Kidney (tissue), 22 donors: ENCODE measurements at places on chromosomes 13 and 19.

DNA sequence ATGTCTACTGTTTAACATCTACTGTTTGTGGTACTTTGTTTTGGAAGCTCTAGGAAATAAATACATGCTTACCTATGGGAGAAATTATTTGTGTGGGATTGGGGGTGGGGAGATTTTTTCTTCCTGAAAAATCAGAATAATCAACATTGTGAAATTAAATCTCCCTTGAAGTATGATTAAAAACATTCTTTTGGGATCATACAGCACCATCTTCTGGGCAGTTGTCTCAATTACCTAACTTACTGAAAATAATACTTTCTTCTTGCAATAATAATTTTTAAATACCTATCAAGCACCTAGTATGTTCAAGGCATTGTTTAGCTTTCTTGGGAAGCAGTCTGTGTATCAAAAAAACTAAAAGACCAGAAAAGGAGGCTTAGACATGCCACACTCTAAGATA, 576.5 kb upstream of the ARGLU1 start:
- no peak for DNase-seq
- no peaks in the 10 kb centered on the region for H3K36me3 ChIP-seq
- H3K4me3 ChIP-seq, result no peak overlapping the region

DNA sequence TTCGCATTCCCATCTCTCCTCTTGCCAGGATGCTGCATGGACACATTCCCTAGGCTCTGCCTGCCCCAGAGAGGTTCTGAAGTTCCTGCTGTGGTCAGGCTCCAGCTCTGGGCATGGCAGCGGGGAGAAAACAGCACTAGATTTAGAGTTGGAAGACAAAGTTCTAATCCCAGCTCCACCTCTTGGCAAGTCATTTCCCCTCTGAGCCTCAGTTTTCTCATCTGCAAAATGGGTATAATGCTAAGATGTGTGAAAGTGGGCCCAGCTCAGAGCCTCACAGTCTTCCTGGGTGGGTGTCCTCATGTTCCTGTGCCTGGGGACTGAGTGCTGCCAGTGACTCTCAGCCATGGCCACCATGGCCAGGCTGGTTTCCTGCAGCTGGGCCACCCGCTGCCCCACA, 9.6 kb downstream of the PEPD start:
- H3K4me3 ChIP-seq, result no peak overlapping the region
- DNase-seq, result no peak
- H3K27ac ChIP-seq, result no peak overlapping the region
- H3K4me1 ChIP-seq, result no peaks in the 10 kb centered on the region
- no peaks in the 10 kb centered on the region for H3K27me3 ChIP-seq

DNA sequence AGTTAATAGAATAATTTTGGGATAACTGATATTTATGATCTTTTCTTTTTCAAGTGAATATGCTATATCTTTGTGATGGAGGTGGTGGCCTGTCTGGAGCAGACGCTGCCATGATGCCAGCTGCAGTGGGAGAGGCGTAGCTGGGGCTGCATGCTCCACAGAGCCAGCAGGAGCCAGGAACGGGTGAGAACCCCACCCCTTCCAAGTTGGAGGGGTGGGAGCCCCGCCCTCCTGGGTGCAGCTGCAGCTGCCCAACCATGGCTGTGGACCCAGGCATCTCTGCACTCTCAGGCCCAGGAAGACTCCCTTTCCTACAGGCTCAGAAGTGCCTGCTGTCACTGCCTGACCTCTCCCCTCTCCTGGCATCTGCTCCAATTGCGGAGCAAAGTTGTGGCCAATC, 373.0 kb downstream of the SLC7A1 start:
- H3K36me3 ChIP-seq, result no peaks in the 10 kb centered on the region
- H3K4me3 ChIP-seq, result no peak overlapping the region

- H3K4me3 ChIP-seq, result no peak overlapping the region
- H3K36me3 ChIP-seq, result no peaks in the 10 kb centered on the region
- no peak for DNase-seq
- H3K4me1 ChIP-seq, result peaks cover 7% of the 10 kb centered on the region
- no peaks in the 10 kb centered on the region for H3K27me3 ChIP-seq
Measured at GRCh38 chr19:5086230-5086629, 117.3 kb downstream of the KDM4B start.

DNA sequence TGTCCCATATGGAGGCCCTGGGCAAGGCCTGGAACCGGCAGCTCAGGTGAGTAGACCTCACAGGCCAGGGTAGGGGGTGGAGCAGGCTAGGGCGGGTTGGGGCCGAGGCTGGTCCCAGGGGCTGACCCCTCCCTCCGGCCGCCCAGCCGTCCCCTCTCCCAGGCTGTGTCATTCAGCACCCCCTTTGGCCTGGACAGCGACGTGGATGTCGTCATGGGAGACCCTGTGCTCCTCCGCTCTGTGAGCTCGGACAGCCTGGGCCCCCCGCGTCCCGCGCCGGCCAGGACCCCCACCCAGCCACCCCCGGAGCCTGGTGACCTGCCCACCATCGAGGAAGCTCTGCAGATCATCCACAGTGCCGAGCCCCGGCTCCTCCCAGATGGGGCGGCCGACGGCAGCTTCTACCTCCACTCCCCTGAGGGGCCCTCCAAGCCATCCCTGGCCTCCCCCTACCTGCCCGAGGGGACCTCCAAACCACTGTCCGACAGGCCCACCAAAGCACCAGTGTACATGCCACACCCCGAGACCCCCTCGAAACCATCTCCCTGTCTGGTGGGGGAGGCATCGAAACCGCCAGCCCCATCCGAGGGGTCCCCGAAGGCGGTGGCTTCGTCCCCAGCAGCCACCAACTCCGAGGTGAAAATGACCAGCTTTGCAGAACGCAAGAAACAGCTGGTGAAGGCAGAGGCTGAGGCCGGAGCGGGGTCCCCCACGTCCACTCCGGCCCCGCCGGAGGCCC, 16.0 kb downstream of the CAMSAP3 start:
- H3K27me3 ChIP-seq, result no peaks in the 10 kb centered on the region
- no peaks in the 10 kb centered on the region for H3K36me3 ChIP-seq
- H3K4me1 ChIP-seq, result no peaks in the 10 kb centered on the region
- no peak overlapping the region for H3K27ac ChIP-seq
- DNase-seq, result no peak

DNA sequence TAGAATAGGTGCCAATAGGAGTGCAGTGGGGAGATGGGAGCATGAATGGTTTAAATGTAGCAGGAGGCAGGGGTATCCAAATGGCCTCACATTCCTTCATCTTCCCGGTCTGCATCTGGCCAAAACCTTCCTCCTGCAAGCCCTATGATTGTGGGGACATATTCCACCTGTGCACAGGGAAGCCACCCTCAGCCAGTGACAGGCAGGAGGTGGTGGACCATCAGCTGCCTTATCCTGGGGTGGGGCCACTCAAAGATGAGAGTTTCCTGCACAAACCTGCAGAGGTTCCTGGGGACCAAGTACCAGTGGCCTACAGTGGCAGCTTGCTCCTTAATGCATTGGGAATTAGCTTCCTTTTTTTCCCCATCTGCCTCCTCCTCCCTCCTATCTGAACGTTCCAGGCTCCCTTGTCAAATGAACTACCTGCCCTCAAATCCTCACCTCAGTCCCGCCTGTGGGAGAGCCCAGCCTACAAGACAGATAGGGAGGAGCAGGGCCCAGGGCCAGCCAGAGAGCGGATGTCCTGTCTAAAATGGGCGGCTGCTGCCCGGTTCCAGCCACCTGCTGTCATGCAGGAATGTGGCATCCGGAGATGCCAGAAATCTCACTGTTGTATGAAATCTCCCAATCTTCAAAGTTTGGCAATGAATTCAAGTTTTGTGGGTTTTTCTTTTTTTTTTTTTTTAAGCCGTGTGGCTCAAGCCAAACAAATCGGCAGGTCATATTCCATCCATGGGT, 85.0 kb downstream of the TSHZ3 start:
- no peaks in the 10 kb centered on the region for H3K4me1 ChIP-seq
- H3K4me3 ChIP-seq, result no peak overlapping the region
- no peaks in the 10 kb centered on the region for H3K36me3 ChIP-seq
- H3K27ac ChIP-seq, result no peak overlapping the region
- H3K27me3 ChIP-seq, result peaks cover 2% of the 10 kb centered on the region

GRCh38 chr19:6577476-6578125, 13.3 kb downstream of the CD70 start:
- no peak for DNase-seq
- H3K4me1 ChIP-seq, result no peaks in the 10 kb centered on the region
- no peak overlapping the region for H3K27ac ChIP-seq
- no peaks in the 10 kb centered on the region for H3K27me3 ChIP-seq
- no peak overlapping the region for H3K4me3 ChIP-seq

DNA sequence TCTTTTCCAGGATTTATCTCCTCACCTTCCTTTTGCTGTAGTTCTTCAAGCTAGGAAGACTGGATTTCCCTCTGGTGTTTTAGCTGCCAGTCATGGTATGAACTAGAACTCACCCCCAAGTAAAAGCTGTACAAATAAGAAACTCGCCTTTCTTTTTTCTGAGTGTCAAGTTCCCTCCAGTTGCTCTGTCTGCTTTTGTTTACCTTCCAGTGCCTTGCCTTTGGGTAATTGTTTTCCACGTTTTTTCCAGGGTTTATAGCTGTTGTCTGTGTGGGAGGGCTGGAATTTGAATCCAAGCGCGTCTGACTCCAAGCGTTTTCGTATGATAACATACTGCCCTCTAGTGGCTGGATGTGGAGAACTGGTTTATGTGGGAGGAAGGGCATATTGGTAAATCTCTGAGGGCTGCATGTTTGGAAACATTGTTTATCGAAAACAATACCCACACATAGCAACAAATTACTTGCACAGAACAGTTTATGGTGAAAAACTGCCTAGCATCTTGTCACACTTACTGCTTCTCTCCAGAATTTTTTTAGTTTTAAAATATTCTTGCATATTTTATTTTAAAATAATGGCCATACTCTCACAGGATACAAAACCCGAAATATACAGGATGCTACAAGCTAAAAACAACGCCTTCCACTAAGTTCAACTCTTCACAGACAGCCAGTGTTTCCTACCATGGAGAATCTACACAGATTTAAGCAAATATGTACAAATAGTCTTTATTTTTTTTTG, 19.2 kb downstream of the RCN3 start:
- no peak overlapping the region for H3K27ac ChIP-seq
- no peaks in the 10 kb centered on the region for H3K4me1 ChIP-seq
- DNase-seq, result peak; percentile 98
- H3K36me3 ChIP-seq, result no peaks in the 10 kb centered on the region
- H3K27me3 ChIP-seq, result no peaks in the 10 kb centered on the region

- H3K36me3 ChIP-seq, result peaks cover 33% of the 10 kb centered on the region
- no peak overlapping the region for H3K27ac ChIP-seq
- H3K4me3 ChIP-seq, result no peak overlapping the region
- H3K4me1 ChIP-seq, result no peaks in the 10 kb centered on the region
- no peak for DNase-seq
Measured at GRCh38 chr19:47495478-47496372, 11.7 kb upstream of the KPTN start.

- no peaks in the 10 kb centered on the region for H3K27me3 ChIP-seq
- no peaks in the 10 kb centered on the region for H3K4me1 ChIP-seq
- peak; percentile 78 for DNase-seq
Measured at GRCh38 chr19:50896591-50897190, 14.5 kb downstream of the KLK4 start.

GRCh38 chr19:4181053-4181508, 1.3 kb downstream of the SIRT6 start:
- DNase-seq, result no peak
- H3K4me3 ChIP-seq, result no peak overlapping the region
- H3K27me3 ChIP-seq, result no peaks in the 10 kb centered on the region
- peaks cover 12% of the 10 kb centered on the region for H3K4me1 ChIP-seq
- H3K36me3 ChIP-seq, result peaks cover 2% of the 10 kb centered on the region

GRCh38 chr19:10699650-10700335, 1.4 kb upstream of the QTRT1 start:
- no peak for DNase-seq
- H3K36me3 ChIP-seq, result no peaks in the 10 kb centered on the region
- no peak overlapping the region for H3K27ac ChIP-seq
- H3K27me3 ChIP-seq, result no peaks in the 10 kb centered on the region

GRCh38 chr13:95503662-95504061, 48.9 kb upstream of the CLDN10 start:
- H3K4me3 ChIP-seq, result no peak overlapping the region
- H3K36me3 ChIP-seq, result no peaks in the 10 kb centered on the region
- H3K27ac ChIP-seq, result no peak overlapping the region
- H3K27me3 ChIP-seq, result no peaks in the 10 kb centered on the region
- no peaks in the 10 kb centered on the region for H3K4me1 ChIP-seq

GRCh38 chr19:16579381-16579780, 7.2 kb upstream of the SLC35E1 start:
- H3K27me3 ChIP-seq, result no peaks in the 10 kb centered on the region
- no peaks in the 10 kb centered on the region for H3K4me1 ChIP-seq
- peaks cover 24% of the 10 kb centered on the region for H3K36me3 ChIP-seq
- no peak for DNase-seq

DNA sequence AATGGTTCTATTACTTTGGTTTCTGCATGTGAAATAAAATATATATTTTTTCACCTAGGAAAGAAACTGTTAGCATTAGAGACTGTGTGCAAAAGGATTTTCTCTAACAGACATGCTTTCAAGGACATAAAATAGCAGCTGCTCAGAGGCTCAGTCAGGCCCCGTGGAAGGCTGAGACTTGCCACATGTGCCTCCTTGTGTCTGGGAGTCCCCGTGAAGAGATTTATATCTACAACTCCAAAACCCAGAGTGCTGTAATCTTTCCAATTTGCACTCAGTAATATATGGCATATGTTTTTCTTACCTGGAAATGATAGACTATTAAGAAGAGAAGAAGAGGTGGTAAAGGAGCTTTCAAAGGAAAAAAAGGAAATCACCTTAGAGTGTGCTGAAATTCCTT, 371.6 kb upstream of the OBI1 start:
- no peaks in the 10 kb centered on the region for H3K4me1 ChIP-seq
- no peak overlapping the region for H3K4me3 ChIP-seq
- no peak for DNase-seq
- no peaks in the 10 kb centered on the region for H3K27me3 ChIP-seq
- H3K27ac ChIP-seq, result no peak overlapping the region

DNA sequence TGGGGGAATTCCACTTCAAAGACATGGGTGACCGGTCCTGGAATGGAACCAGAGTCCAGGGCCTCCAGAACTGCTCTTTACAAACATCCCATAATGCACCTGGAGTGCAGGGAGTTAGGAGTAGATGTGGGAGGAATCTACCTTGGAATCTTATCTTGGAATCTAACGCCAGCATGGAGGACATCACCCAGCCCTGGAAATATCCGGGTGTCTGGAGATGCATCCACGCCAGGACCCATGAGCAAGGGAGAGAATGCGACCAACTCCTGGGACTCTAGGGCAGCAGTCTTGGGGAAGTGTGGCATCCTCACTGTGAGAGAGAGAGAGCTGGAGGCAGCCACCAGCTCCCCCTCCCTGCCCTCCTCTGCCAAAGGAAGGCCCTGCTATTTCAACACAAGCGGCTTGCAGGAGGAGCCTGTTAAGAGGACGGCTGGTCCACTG, 211.8 kb downstream of the UQCRFS1 start:
- H3K27me3 ChIP-seq, result no peaks in the 10 kb centered on the region
- H3K4me1 ChIP-seq, result peaks cover 29% of the 10 kb centered on the region
- peak; percentile 66 for DNase-seq

DNA sequence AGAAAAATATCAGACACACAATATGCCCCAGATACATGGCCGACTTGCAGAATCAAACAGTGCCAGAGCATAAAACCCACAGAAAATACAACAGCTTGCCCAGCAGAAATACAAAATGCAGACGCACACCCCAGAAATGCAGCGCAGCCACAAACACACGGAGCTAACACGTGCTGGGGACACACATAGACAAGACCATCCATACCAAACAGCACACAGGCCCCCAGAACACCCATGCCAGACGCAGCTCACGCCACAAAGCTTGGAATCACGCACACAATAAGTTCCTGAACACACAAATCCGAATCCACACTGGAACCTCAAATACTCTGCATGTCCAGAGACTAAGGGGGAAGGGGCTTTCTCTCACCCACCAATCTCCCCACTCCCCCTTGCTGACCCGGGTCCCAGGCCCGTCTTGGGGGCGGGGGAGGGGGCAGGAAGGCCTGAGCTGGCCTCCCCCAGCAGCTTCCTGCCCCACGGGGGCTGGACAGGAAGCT, 17.2 kb downstream of the CCDC97 start:
- H3K27ac ChIP-seq, result peak overlapping the region; percentile 41
- H3K27me3 ChIP-seq, result no peaks in the 10 kb centered on the region
- peak overlapping the region; percentile 16 for H3K4me3 ChIP-seq
